ENCODE measurements at places on chromosomes 4 and X. TPM values are rescaled to one million over a fixed set of nuclear protein-coding genes. Genes with fewer than 3 reads are reported as not detected.

GRCh38 chrX:149036086-149036485 is 469.0 kb downstream of the IDS start:
- H3K27ac ChIP-seq, result no peak overlapping the region
- H3K36me3 ChIP-seq, result no peaks in the 10 kb centered on the region
- H3K4me3 ChIP-seq, result no peak overlapping the region
- no peak for DNase-seq
- H3K27me3 ChIP-seq, result no peaks in the 10 kb centered on the region
- no peaks in the 10 kb centered on the region for H3K4me1 ChIP-seq

GRCh38 chr4:10664408-10664807 is 20.2 kb downstream of the CLNK start:
- no peaks in the 10 kb centered on the region for H3K36me3 ChIP-seq
- H3K4me1 ChIP-seq, result no peaks in the 10 kb centered on the region
- H3K27ac ChIP-seq, result no peak overlapping the region
- no peaks in the 10 kb centered on the region for H3K27me3 ChIP-seq
- no peak overlapping the region for H3K4me3 ChIP-seq

GRCh38 chrX:20514358-20514757 is 247.6 kb upstream of the RPS6KA3 start:
- H3K36me3 ChIP-seq, result no peaks in the 10 kb centered on the region
- H3K27me3 ChIP-seq, result no peaks in the 10 kb centered on the region
- H3K27ac ChIP-seq, result no peak overlapping the region
- H3K4me1 ChIP-seq, result no peaks in the 10 kb centered on the region

The PIR gene
- total RNA-seq, result not detected

Data from CD4-positive, alpha-beta T cell (primary cell).